ENCODE measurements at places on chromosomes 12 and 14.

GRCh38 chr12:92297932-92298696, 152.5 kb upstream of the BTG1 start:
- no peaks in the 10 kb centered on the region for H3K4me1 ChIP-seq
- H3K4me3 ChIP-seq: no peak overlapping the region
- no peak overlapping the region for H3K27ac ChIP-seq
- H3K27me3 ChIP-seq: no peaks in the 10 kb centered on the region
- DNase-seq: no peak
- H3K36me3 ChIP-seq: no peaks in the 10 kb centered on the region

DNA sequence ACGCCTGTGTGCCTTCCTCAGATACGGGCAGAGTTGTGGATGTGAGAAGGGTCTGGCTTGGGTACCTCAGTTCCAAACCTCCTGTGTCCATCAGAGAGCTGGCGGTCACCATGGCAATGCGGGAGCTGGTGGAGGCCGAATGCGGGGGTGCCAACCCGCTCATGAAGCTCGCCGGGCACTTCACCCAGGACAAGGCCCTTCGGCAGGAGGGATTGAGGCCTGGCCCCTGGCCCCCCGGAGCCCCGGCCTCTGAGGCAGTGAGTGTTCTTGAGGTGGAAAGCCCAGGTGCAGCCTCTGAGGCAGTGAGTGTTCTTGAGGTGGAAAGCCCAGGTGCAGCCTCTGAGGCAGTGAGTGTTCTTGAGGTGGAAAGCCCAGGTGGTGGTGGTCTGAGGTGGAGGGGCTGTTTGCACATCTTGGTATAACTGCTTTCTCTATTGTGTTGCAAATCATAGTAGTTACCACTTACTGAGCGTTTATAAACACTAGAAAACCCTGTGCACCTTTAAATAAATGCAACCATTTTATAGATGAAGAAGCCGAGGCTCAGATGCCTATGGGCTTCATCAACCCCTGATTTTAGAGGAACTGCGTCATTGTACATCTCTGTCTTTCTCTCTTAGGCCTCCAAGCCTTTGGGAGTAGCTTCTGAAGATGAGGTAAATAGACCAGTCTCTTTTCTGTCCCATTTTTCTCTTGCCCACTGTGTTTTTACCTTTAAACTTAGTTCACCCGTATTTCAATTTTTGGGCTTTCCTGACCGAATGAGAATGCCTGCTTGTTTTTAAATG, 976 bp downstream of the PEX5 start:
- H3K36me3 ChIP-seq: no peaks in the 10 kb centered on the region
- no peaks in the 10 kb centered on the region for H3K27me3 ChIP-seq
- no peak overlapping the region for H3K27ac ChIP-seq
- H3K4me3 ChIP-seq: peak overlapping the region; percentile 67
- DNase-seq: peak; percentile 25
- H3K4me1 ChIP-seq: peaks cover 4% of the 10 kb centered on the region

DNA sequence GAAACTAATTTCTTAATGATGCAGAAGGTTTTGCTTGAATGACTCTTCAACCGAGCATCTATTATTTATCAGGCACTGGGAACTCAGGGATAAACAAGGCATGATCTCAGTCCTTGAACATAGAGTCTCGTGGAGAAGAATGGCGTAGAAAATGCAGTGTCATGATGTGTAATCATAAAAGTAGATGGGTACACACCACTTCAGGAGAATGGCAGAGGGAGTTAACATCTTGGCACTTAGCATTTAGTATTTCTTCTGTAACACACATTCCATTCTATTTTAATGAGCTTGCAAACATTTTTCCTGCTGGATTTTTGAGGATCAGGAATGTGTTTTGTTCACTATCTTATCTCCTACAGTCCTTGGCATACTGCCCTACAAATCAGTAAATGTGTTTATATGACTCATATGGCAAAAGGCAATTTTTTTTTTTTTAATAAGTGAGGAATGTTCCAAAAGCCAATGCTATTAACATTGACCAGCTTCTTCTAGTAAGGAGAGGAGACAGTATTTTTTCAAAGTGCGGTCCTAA, 3.8 kb downstream of the TXNRD1 start:
- no peak overlapping the region for H3K4me3 ChIP-seq
- H3K27ac ChIP-seq: peak overlapping the region; percentile 65
- peak; percentile 99 for DNase-seq
- H3K4me1 ChIP-seq: peaks cover 4% of the 10 kb centered on the region
- H3K27me3 ChIP-seq: no peaks in the 10 kb centered on the region
- no peaks in the 10 kb centered on the region for H3K36me3 ChIP-seq

- no peak overlapping the region for H3K4me3 ChIP-seq
- peak; percentile 70 for DNase-seq
- H3K27ac ChIP-seq: peak overlapping the region; percentile 40
- no peaks in the 10 kb centered on the region for H3K4me1 ChIP-seq
Measured at GRCh38 chr12:53543539-53543938, 36.3 kb upstream of the NPFF start.

GRCh38 chr14:96592591-96593386, 90.6 kb downstream of the PAPOLA start:
- H3K36me3 ChIP-seq: no peaks in the 10 kb centered on the region
- DNase-seq: peak; percentile 53
- peaks cover 10% of the 10 kb centered on the region for H3K27me3 ChIP-seq
- H3K4me3 ChIP-seq: peak overlapping the region; percentile 32
- H3K27ac ChIP-seq: no peak overlapping the region

DNA sequence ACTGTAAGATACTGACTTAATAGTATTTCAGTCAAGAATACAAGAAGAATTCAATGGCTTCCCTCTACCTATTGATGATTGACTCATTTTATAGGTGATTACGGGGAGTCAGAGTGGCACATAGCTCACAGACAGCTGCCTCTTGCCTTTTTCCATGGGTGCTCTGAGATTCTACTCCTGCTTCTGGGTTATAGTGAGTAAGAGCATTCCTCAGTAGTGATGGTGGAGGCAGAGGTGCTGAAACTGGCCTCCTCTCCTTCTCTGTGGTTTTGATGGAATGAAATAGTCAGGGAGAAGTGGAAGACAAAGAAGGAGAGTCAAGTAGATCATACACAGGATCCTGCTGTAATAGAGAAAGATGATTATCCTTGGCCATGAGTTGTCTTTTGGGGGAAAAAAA, 438.2 kb upstream of the FAR2 start:
- no peaks in the 10 kb centered on the region for H3K36me3 ChIP-seq
- H3K27ac ChIP-seq: no peak overlapping the region
- no peaks in the 10 kb centered on the region for H3K27me3 ChIP-seq
- no peak overlapping the region for H3K4me3 ChIP-seq
- peak; percentile 60 for DNase-seq

DNA sequence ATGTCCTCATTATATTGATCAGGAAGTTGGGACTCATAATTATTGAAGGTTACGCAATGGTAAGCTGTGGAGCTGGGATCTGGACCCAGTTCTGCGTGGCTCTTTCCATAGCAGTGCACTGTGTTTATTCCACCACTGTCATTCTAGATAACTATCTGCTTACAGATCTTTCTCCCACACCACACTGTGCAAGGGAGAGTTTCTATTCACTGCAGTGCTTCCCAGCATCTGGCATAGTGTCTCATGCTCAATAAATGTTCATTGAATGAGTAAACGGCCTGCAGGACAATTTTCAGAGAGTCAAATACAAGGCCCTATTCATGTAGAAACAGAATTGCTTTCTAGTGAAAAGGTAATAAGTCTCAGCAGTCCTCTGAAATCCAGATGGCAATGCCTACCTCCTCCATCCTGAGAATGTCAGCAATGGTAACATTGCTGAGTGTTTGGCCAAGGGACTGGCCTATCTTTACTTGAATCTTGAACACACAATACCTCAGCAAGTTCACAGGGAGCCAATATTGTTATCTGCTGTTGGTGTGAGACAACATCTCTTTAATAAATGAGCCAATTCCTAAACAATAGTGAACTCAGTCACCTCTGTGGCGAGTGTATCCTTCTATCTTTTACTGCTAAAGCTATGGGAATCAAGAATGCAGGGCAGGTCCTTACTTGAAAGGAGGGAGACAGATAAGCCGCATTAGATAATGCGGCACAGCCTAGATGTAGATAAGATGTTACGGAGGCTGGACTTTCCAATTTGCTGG, 332.4 kb upstream of the PRICKLE1 start:
- peaks cover 44% of the 10 kb centered on the region for H3K4me1 ChIP-seq
- no peaks in the 10 kb centered on the region for H3K27me3 ChIP-seq
- no peaks in the 10 kb centered on the region for H3K36me3 ChIP-seq
- DNase-seq: no peak

- H3K4me1 ChIP-seq: peaks cover 4% of the 10 kb centered on the region
- H3K27me3 ChIP-seq: no peaks in the 10 kb centered on the region
- H3K36me3 ChIP-seq: no peaks in the 10 kb centered on the region
- no peak overlapping the region for H3K4me3 ChIP-seq
Measured at GRCh38 chr12:124871297-124871696, 7.6 kb upstream of the SCARB1 start.

GRCh38 chr12:91937706-91938105, 207.9 kb downstream of the BTG1 start:
- H3K27me3 ChIP-seq: no peaks in the 10 kb centered on the region
- H3K36me3 ChIP-seq: no peaks in the 10 kb centered on the region
- H3K4me3 ChIP-seq: no peak overlapping the region
- H3K27ac ChIP-seq: no peak overlapping the region

DNA sequence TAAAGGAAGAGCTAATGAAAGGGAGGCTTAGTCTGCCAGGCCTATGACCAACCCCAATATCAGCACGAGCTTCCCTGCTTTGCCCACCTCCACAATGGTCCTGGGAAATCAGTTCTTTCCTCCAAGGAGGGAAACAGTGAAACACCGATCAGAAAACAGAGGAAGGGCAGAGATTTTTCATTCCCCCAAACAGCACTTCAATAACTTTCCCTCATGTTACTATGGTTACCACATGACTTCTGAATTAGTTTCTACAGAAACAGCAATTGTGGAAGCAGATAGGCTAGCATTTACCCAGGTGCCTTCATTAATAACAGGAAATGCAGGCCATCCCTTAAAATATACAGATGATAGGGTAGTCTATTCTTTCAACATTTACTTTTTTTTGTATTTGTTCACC, 35.9 kb downstream of the TRIM9 start:
- no peaks in the 10 kb centered on the region for H3K27me3 ChIP-seq
- H3K36me3 ChIP-seq: no peaks in the 10 kb centered on the region
- no peaks in the 10 kb centered on the region for H3K4me1 ChIP-seq
- H3K4me3 ChIP-seq: no peak overlapping the region
- DNase-seq: no peak

DNA sequence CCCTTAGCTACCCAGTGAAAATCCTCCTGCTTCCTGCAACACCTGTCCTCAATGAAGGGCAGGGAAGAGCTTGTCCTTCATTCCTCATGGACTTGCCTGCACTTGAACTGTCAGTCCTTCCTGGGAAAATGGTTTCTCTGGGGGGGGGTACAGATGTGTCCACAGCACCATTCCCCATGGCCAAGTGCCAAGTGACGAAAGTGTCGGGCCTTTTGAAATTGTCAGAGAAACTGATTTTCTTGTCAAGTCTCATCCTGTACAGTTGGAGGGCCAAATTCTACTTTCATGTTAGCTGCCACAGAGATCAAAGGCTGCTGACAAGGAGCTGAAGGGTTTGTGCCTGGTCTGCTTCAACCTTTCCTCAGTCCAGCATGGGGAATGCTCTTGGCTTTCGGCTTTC, 179.5 kb upstream of the PARP11 start:
- no peak for DNase-seq
- H3K27me3 ChIP-seq: peaks cover 83% of the 10 kb centered on the region
- no peaks in the 10 kb centered on the region for H3K36me3 ChIP-seq

DNA sequence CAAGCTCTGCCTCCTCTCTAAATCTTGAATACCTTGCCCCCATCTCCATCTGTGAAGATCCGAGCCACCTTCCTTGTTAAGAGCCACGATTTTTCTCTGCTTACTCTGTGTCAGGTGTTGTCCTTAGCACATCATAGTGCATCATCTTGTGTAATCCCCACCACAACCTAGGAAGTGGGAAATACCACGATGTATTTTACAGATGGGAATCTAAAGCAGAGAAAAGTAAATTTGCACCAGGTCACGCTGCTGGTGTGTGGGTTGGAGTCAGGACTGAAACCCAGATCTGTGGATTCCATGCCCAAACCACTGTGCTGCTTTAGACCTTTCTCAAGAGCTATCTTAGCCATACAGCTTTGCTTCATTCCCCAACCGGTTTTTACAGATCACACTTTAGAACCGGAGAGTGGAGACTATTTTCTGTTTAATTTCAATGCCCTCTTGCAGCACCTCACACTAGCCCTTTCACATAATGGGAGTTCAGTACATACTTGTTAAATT, 94.6 kb downstream of the PPM1A start:
- H3K27ac ChIP-seq: no peak overlapping the region
- peaks cover 4% of the 10 kb centered on the region for H3K4me1 ChIP-seq
- H3K27me3 ChIP-seq: no peaks in the 10 kb centered on the region
- no peaks in the 10 kb centered on the region for H3K36me3 ChIP-seq
- no peak for DNase-seq
- no peak overlapping the region for H3K4me3 ChIP-seq

GRCh38 chr12:26768611-26769603, 64.1 kb downstream of the ITPR2 start:
- H3K36me3 ChIP-seq: no peaks in the 10 kb centered on the region
- H3K4me3 ChIP-seq: no peak overlapping the region
- DNase-seq: no peak
- H3K27ac ChIP-seq: no peak overlapping the region
- no peaks in the 10 kb centered on the region for H3K27me3 ChIP-seq

DNA sequence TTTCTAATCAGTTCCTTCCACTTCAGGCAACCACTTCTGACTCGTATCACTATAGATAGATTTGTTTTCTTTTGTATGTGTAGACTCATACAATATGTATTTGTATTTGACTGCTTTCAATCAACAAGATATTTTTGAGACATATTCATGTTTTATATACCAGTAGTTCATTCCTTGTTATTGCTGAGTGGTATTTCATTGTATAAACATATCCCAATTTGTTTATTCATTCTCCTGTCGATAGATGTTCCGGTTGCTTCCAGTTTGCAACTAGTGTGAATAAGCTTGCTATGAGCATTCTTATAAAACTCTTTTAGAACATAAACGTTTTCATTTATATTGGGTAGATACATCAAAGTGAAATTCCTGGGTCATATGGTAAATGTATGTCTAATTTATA, 119.2 kb downstream of the FIGNL2 start:
- H3K4me1 ChIP-seq: no peaks in the 10 kb centered on the region
- H3K27ac ChIP-seq: no peak overlapping the region
- no peaks in the 10 kb centered on the region for H3K27me3 ChIP-seq
- H3K36me3 ChIP-seq: no peaks in the 10 kb centered on the region
- DNase-seq: no peak
